ENCODE measurements at places on chromosomes 5 and 9. TPM values are rescaled to one million over a fixed set of nuclear protein-coding genes. Genes with fewer than 3 reads are reported as not detected.

CNTFR gene
- 23.2 TPM for total RNA-seq

FOXD4L5 gene
- 0.27 TPM for total RNA-seq

PCDHGB5 gene
- total RNA-seq, result 16.3 TPM

CCL27 gene
- total RNA-seq, result not detected

GRM6 gene
- not detected for total RNA-seq

SH3PXD2B gene
- 39.5 TPM for total RNA-seq

GARNL3 gene
- total RNA-seq, result 33.7 TPM

PHYHD1 gene
- 38.7 TPM for total RNA-seq

CCDC187 gene
- total RNA-seq, result 0.13 TPM

PCA3 gene
- 0.18 TPM for total RNA-seq

CCDC180 gene
- 8.2 TPM for total RNA-seq

GLRA1 gene
- total RNA-seq, result not detected

PLEKHG4B gene
- 1.1 TPM for total RNA-seq

DOCK2 gene
- 32.9 TPM for total RNA-seq

GTF2H2C gene
- total RNA-seq, result 29.9 TPM

CCNG1 gene
- 114 TPM for total RNA-seq

SLCO6A1 gene
- total RNA-seq, result not detected

KIF27 gene
- total RNA-seq, result 10.7 TPM

GMCL2 gene
- not detected for total RNA-seq

TPD52L3 gene
- total RNA-seq, result not detected

PCDHGA7 gene
- 7.3 TPM for total RNA-seq

MAP1B gene
- total RNA-seq, result 218 TPM

CXCL14 gene
- 184 TPM for total RNA-seq

PCDHGB1 gene
- 7.8 TPM for total RNA-seq

SURF2 gene
- total RNA-seq, result 13.6 TPM

PCDHGB7 gene
- total RNA-seq, result 18.9 TPM

FCN2 gene
- not detected for total RNA-seq

C9 gene
- not detected for total RNA-seq

FREM1 gene
- total RNA-seq, result 8.3 TPM

FGF10 gene
- total RNA-seq, result 13.1 TPM

DIRAS2 gene
- 5.8 TPM for total RNA-seq

STC2 gene
- total RNA-seq, result 3.6 TPM

PARP8 gene
- total RNA-seq, result 30.4 TPM

LCN9 gene
- total RNA-seq, result not detected

PCDHGA2 gene
- total RNA-seq, result 13.5 TPM

GRIN1 gene
- total RNA-seq, result not detected

CAMK4 gene
- 2.2 TPM for total RNA-seq

CCNJL gene
- total RNA-seq, result 3.3 TPM

CLIC3 gene
- 11.3 TPM for total RNA-seq

HTR4 gene
- 0.13 TPM for total RNA-seq

TSLP gene
- total RNA-seq, result 0.22 TPM

AP3S1 gene
- 106 TPM for total RNA-seq

RNF208 gene
- total RNA-seq, result 10.6 TPM

Measured in sciatic nerve (tissue), 2 donors.